ENCODE measurements at places on chromosomes 12 and 14. TPM values are rescaled to one million over a fixed set of nuclear protein-coding genes. Genes with fewer than 3 reads are reported as not detected.

EEA1 gene
- polyA plus RNA-seq: 1.7 TPM

DNA sequence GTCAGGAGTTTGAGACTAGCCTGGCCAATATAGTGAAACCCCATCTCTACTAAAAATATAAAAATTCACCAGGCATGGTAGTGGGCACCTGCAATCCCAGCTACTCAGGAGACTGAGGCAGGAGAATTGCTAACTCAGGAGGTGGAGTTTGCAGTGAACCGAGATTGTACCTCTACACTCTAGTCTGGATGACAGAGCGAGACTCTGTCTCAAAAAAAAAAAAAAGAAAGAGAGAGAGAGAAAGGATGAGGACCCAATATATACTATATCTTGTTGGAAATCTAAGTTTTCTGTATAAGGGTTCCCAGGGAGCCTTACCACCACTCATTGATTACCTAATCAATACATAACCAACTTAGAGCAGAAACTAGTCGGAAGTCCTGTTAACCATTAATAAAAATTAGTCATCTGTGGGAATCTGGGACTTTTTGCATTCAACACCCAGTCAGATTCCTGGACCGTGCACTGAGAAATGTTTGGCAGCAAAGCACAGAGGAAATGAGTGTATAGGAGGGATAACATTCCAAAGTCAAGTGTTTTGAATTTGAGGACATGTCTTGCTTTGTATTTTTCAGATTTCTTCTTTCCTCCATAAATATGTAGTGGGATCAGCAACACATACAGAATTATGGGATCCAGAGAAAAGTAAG, 44.8 kb upstream of the NR2C1 start:
- H3K36me3 ChIP-seq: no peaks in the 10 kb centered on the region
- H3K27ac ChIP-seq: peak overlapping the region; percentile 89

- peaks cover 15% of the 10 kb centered on the region for H3K4me1 ChIP-seq
- H3K4me3 ChIP-seq: no peak overlapping the region
- H3K36me3 ChIP-seq: no peaks in the 10 kb centered on the region
- no peak overlapping the region for H3K27ac ChIP-seq
- no peak for DNase-seq
Measured at GRCh38 chr12:124293286-124294003, 1.4 kb upstream of the RFLNA start.

DNA sequence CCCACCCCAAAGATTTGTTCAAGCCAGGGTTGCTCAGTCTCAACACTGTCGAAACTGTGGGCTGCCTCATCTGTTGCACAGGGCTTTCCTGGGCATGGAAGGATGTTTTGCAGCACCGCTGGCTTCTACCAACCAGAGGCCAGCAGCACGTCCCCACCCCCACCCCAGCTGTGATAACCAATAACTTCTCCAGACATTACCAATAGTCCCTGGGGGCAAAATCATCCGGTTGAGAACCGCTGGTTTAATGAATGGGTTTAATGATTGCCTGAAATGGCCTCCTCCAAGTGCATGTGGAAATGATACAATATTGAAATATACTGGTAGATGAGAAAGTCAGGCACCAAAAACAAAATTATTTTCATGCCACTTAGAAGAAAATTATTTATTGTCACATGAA, 44.5 kb downstream of the RIMBP2 start:
- H3K4me3 ChIP-seq: no peak overlapping the region
- DNase-seq: no peak
- H3K36me3 ChIP-seq: no peaks in the 10 kb centered on the region
- peak overlapping the region; percentile 77 for H3K27ac ChIP-seq
- H3K27me3 ChIP-seq: no peaks in the 10 kb centered on the region
- H3K4me1 ChIP-seq: peaks cover 55% of the 10 kb centered on the region

HCAR1 gene
- polyA plus RNA-seq: not detected

KRT3 gene
- not detected for polyA plus RNA-seq

TAS2R10 gene
- polyA plus RNA-seq: 0.21 TPM

TEP1 gene
- polyA plus RNA-seq: 12.1 TPM

DNA sequence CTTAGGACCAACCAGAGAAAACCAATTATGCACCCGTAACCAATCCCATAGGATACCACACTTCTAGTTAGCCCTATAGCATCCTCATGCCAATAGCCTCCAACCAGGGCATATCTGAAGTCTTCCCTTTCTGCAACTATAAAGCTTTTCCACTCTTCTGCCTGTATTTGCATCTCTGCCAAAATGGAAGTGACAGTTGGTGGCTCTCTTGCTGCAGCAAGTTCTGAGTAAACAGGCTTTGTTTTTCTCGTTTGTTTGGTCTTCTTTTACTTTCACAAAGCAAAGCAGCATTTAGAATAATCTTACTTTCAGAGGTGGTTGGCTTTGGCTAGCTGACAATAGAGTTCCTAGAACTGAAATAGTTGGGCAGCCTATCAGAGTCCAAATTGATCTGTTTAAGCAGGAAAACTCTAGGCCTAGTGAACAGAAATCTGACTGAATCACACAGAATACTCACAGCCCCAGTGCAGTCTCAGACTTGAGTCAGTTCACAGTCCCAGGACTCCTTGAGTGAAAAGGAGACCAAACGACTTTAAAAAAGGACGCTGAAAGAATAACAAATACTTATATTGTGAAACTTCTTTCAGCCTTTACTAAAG, 1029.7 kb upstream of the LRFN5 start:
- no peaks in the 10 kb centered on the region for H3K4me1 ChIP-seq
- no peak overlapping the region for H3K27ac ChIP-seq
- no peaks in the 10 kb centered on the region for H3K36me3 ChIP-seq
- DNase-seq: no peak

DNA sequence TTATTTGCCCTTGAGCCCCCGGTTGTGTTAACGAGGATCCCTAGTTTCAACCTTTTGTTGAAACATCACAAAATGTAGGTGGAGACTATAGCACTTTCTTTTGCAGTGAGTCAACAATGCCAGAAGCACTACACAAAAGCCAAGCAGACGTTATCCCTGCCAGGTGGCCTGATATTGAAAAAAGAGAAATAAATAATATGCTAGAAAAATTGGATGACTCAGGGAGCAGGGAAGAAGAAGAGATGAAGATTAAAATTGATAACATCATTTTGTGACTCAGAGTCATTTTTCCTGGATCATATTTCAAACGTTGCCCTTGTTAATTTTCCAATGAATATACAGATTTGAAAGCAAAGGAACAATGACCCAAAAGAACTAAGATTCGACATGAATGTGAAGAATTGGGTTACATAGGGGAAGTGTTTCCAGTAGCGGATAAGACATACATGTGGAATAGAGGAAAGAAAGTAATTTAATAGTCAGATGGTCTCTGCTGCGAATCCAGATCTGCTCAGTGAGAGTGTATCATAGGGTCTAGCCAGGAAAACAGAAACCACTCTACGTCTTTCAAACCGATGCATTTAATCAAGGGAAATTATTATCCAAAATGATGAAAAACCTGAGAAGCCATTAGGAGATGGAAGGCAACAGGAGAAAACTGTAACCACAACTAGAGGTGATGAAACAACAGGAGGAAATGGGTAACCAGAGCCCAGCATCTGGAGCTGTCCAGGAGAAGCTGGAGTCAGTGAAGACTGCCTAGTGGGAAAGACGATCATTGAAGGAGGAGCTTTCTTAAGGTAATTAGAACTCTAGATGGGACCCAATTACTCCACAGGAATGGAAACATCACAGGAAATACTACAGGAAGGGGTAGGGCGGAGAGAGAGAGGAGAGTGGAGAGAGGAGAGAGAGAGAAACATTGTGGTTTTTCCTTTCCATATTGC, 57.9 kb downstream of the RERG start:
- no peaks in the 10 kb centered on the region for H3K36me3 ChIP-seq
- no peak overlapping the region for H3K27ac ChIP-seq
- H3K4me3 ChIP-seq: no peak overlapping the region

GRCh38 chr14:35979531-35979930, 153.4 kb downstream of the BRMS1L start:
- no peaks in the 10 kb centered on the region for H3K27me3 ChIP-seq
- H3K27ac ChIP-seq: no peak overlapping the region
- DNase-seq: no peak
- H3K36me3 ChIP-seq: no peaks in the 10 kb centered on the region
- H3K4me3 ChIP-seq: no peak overlapping the region

DNA sequence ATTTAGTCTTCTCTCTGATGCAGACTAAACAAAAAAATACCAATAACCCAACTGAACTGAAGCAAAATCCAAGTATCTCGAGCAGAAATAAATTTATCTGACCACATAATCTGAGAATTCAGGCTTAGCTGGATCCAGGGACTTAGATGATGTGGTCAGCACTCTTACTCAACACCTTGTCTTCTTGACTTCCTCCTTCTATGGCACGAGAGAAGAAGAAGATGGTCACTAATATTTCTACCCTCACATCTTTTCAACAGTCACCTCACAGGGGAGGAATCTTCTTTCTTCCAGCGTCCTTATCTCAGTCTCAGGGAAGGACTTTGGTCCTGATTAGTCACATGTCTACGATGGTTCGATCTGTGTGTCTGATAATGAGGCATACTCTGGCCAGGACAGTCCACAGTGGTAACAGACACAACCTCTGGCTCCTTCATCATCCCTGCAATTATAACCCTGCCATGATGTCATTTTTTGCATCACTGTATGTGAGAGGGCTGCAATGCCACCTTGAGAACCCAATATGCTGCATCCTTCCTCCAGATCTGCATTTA, 15.8 kb downstream of the RGS6 start:
- DNase-seq: no peak
- H3K4me1 ChIP-seq: no peaks in the 10 kb centered on the region
- no peak overlapping the region for H3K4me3 ChIP-seq

DNA sequence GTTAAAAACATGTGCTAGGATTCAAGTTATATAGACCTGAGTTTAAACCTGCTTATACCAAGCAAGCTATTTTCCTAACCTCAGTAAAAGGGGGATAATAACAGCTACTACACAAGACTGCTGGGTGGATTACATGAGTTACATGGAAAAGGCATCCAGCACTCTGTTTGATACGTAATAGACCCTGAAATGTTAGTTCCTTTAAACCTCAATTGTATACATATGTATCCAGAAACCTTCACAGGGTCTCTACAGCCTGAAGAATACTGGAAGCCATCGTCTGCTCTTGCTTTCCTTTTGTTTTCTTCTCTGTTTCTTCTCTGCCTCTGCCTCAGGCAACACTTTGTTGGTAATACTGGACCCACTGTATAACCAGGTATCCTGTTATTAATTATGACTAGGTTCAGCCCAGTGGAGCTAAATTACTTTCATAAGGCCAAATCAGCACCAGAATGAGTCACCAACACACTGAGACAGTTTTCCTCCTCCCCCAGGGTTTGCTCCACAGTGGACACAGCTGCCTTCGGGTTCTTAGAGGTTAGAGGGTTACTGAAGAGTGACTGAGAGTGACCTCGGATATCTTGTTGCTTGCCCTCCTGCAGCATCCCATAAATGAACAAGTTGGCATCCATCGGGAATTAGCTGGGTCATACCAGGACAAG, 127.1 kb downstream of the CAPZA3 start:
- no peaks in the 10 kb centered on the region for H3K36me3 ChIP-seq
- no peaks in the 10 kb centered on the region for H3K27me3 ChIP-seq
- no peak overlapping the region for H3K4me3 ChIP-seq
- H3K4me1 ChIP-seq: no peaks in the 10 kb centered on the region
- peak; percentile 0 for DNase-seq
- H3K27ac ChIP-seq: peak overlapping the region; percentile 80

LTBP2 gene
- 58.8 TPM for polyA plus RNA-seq

MRPL42 gene
- polyA plus RNA-seq: 39.5 TPM

DNA sequence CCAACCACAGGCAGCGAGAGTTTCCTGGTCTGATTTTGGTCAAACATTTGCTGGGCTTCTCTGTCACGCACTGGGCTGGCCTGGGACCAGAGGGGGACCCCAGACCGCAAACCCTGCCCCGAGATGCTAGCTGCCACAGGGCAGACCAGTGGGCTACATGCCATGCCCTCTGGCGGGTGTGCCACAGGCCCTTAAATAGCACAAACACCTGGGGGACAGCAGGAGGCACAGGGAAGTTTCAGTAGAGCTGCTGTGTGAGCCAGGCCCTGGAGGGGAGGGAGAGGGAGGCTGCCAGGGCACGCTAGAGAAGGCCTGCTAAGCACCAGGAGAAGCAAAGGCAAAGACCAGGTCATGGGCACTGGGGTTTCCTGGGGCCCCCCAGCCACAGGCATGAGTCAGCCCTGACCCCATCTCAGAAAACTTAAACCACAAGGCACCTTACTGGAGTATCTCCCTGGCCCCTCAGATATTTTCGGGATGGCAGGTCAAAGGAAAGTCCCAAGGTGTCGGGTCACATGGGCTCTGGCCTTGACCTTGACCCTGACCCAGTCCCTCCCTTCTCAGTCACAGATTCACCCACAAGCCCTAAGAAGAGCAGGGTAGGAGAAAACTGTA, 29.2 kb downstream of the ITPK1 start:
- no peak for DNase-seq
- no peak overlapping the region for H3K4me3 ChIP-seq
- H3K27ac ChIP-seq: no peak overlapping the region
- no peaks in the 10 kb centered on the region for H3K27me3 ChIP-seq
- H3K4me1 ChIP-seq: peaks cover 58% of the 10 kb centered on the region

DNA sequence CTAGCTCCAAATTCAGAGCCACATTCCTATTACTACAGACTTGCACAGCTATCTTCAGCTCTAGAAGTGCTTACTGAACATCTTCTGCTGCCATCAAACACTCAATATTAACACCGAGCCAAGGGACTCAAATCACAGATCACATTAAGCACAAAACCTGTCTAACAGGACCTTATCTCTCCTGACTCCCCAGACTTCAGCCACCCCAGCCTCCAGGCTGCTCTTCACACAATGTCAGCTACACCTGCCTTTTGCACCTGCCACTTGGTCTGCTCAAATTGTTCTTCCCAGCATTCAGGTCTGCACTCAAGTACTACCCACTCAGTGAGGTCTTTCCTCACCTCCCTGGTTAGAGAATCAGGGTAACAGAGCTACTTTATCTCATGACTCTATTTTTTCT, 57.1 kb downstream of the GALC start:
- no peak overlapping the region for H3K4me3 ChIP-seq
- H3K27me3 ChIP-seq: no peaks in the 10 kb centered on the region

DNA sequence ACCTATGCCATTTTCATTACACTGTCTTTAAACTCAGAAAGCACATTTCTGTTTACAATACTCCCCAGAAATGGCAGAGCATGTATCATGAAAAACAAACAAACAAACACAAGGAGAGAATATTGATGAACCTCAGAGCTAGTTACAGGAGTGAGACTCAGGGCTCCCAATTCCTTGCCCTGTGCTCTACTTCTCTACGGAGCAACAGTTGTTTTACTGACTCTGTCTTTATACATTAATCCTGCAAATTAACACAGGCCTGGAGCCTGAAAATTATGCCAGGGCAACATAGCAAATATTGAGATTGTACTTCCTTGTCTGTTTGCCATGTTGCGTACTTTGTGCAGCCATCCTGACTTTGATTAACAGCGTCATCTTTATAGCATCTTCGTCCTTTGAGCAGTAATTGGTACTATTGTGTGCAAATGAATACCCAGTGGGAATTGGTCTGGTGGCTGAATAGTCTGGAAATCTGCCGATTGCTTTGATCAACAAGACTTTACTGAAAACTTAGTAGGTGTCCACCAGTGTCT, 15.2 kb upstream of the AKAP6 start:
- no peaks in the 10 kb centered on the region for H3K27me3 ChIP-seq
- no peaks in the 10 kb centered on the region for H3K4me1 ChIP-seq
- DNase-seq: no peak
- no peak overlapping the region for H3K4me3 ChIP-seq
- no peak overlapping the region for H3K27ac ChIP-seq
- no peaks in the 10 kb centered on the region for H3K36me3 ChIP-seq
